ENCODE measurements at places on chromosomes 7 and 10.

GRCh38 chr7:118186501-118186900, 2.5 kb downstream of the LSM8 start:
- DNase-seq, result no peak

DNA sequence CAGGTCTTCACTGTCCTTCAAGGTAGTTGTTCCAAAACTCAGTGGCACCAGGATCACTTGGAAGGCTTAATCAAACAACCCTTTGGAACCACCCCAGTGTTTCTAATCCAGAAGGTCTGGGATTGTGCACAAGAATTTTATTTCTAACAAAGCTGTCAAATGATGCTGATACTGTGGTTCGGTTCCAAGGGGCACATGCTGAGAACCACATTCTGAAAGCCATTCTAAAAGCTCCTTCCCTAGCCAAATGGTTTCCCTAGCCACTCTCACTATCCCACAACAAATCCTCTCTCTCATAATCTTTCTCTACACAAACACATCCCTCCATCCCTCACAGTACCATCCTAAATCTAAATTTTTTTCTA, 52.1 kb downstream of the MACC1 start:
- no peak for DNase-seq

DNA sequence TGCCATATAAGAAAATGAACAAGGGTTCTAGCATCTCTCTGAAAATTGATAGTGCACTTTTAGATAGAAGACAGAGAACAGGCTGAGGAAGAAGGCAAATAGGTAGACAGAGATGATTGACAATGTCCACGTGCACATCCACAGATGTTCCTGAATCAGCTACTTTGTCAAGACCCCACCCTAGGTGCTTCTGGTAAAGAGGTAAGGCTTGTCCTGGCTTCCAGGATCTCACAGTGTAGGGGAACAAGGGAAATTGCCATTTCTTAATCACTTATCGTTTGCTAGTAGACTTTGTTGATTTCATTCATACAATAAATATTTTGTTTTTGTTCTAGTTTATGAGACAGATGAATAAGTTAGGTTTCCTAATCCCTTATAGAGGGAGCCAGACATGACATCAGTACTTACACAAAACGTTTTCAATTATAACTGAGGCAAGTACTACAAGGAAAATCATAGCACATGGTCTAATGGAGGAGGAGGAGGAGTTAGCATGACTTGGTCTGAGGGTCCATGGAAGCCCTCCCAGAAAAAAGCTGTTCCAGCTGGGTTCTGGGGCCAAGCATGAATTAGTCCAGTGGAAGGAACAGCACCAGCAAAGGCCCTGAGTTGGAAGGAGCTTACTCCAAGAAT, 115.9 kb upstream of the ARID5B start:
- no peak for DNase-seq

DNA sequence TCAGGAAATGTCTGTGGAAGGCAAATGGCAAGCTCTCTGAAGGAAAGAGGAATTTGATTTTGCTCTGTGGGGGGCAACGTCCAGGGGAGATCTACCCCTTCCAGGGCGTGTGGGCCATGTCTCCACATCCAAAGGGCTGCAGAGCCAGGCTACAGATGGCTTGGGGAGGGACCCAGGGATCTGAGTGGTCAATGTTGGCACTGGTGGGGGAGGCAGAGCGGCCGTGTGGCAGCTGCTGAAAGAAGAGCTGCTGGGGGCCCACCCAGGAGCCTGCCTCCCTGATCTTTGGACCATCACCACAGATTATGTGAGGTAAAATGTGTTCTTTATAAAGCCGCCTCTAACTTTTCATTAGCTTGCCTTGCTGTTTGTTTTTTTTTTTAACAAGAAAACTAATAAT, 144.1 kb downstream of the HERPUD2 start:
- no peak for DNase-seq

GRCh38 chr10:34862892-34863291, 47.8 kb upstream of the PARD3 start:
- no peak for DNase-seq

DNA sequence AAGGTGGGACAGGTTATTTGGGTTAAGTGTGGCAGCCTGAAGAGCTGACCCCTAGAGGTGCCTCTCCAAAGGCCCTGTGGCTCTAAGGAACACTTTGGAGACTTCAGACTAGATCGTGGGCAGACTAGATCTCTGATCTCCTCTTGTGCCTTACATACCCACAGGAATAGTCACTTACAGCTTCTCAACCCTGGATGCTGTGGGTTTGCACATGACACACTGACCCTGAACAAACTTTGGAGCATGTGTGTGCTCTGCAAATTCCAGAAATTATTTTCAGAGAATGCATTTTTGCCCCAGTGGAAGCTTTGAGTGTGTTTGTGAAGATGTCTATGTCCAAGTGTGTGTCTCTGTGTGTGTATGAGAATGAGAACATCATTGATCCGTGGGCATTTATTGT, 119.6 kb downstream of the EMX2 start:
- no peak for DNase-seq

DNA sequence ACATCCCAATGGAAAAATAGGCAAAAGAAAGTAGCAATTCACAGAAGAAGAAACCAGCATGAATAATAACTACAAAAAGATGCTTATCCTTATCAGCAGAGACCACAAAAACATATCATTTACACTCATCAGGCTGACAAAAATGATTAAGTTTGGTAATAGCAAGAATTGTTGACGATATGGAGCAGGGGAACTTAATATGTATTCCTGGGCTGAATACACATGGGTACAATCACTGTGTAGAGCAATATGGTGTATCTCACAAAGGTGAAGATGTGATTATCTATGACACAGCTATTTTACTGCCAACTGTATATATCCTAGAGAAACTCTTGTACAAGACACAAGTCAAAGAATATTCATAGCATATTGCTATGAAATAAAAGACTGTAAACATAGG, 141.8 kb upstream of the NOBOX start:
- no peak for DNase-seq

GRCh38 chr7:292226-292625, 2.3 kb downstream of the FOXL3 start:
- no peak for DNase-seq

DNA sequence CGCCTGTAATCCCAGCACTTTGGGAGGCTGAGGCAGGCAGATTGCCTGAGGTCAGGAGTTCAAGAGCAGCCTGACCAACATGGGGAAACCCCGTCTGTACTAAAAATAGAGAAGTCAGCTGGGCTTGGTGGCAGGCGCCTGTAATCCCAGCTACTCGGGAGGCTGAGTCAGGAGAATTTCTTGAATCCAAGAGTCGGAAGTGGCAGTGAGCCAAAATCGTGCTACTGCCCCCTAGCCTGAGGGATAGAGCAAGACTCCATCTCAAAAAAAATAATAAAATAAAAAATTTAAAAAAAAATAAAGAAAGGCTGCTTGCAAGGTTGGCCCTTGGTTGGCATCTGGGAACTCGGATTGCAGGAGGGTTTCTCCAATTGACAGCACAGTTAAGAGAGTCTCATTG, 221.6 kb downstream of the DGKI start:
- DNase-seq, result no peak

- no peak for DNase-seq
Measured at GRCh38 chr7:34296663-34297062, 361.4 kb upstream of the NPSR1 start.

- no peak for DNase-seq
Measured at GRCh38 chr7:80273327-80273726, 138.7 kb downstream of the GNAI1 start.

DNA sequence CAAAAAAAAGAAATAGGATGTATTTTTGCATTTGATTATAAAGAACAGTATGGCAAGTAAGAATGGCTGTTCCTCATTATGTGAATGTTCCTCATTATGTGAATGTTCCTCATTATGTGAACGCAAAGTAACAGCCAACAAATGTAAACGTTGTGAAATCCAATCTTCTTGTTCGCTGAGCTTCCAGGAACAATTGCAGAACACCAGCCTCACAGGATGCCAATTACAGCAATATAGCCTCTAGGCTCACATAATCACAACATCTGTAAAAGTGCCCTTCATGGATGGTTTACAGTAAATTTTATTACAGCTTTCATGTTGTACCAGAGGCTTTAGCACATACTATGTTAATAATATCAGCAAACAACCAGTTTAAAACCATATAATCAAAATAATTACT, 71.6 kb downstream of the THSD7A start:
- peak; percentile 93 for DNase-seq

DNA sequence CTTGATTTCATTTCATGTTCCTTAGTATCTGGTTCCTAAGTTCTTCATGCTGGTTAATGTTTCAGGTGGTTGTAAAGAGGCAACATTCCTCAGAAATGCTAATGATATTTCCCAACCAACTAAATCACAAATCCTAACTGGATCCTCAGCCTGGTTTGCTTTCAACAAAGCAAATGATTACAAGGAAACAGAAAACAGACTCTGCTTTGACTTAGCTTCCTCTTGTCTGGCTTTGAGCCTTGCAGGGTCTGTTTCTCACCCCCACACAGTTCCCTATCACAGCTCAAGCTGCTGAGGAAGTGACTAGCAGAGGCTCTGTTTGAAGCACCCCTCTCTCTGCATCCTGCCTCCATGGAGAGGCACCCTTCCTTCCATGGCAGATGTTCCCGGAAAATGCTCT, 130.2 kb upstream of the CTTNBP2 start:
- DNase-seq, result no peak

DNA sequence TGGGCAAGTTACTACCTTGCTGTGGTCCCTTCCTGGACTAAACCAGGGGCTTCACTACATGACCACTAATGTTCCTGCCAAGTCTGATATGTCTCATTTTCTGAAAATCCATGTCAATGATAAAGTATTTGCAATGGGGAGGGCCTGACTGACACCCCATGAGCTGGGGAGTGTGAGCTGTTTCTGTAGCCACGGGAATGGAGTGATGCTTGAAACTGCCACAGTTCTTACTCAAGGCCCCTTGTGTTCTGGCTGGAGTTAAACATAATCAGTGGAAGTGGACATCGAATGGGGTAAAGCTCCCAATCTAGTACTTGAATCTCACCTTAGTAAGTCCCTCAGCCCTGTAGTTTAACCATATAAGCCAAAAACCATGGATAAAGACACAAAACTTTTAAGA, 61.9 kb upstream of the PDLIM1 start:
- no peak for DNase-seq

GRCh38 chr10:22363305-22363704, 18.0 kb downstream of the SPAG6 start:
- DNase-seq, result no peak

- DNase-seq, result no peak
Measured at GRCh38 chr7:155362380-155363145, 64.9 kb downstream of the INSIG1 start.

- DNase-seq, result no peak
Measured at GRCh38 chr10:98273057-98273850, 5.3 kb upstream of the LOXL4 start.

DNA sequence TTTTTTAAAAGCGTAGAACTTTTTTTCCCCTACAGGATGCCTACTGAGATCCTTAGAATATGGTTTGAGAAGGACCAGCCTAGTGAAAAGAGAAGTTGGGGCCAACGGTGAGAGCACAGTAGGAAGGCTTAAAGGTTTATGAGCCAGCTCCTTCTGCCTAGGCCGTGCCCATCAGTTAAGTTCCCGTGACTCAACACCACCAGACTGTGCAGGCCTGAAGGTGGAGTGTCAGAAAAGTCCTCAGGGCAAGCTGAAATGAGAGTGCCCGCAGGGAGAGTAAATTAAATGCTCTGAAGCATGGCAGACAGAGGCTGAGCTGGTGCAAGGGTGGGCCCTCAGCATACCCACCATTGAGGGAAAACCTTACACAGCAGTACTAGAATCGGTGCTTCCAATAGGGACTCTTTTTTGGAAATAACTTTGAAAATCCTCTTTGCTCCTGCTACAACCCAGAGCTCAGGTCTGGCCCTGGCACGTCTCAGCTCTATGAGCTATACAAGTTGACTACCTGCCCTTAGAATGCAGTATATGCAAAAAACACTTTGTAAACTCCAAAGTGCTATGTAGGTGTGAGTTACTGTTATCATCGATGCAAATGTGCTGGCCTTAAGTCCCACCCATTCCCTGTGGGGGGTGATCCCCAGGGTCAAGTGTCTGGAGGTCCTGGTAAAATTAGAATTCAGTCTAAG, 15.2 kb upstream of the C10orf67 start:
- DNase-seq, result no peak

DNA sequence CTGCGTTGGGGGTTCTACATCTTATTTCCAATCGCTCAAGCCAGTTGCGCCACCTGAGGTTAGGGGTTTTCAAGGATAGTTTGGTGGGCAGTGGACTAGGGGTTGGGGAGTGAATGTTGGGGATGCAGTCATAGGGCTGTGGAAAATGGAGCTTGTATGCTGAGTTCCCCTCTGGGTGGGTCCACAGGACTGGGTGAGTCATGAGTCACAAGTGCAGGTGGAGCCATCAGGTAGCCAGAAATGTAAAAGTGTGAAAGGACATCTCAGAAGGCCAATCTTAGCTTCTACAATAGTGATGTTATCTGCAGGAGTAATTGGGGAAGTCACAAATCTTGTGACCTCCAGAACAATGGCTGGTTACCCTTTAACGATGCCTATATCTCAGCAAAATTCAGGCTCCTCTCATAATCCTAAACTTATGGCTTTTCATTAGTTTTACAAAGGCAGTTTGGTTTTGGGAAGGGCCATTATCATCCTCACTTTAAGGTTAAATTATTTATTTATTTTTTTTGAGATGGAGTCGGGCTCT, 18.0 kb upstream of the MKRN1 start:
- no peak for DNase-seq

DNA sequence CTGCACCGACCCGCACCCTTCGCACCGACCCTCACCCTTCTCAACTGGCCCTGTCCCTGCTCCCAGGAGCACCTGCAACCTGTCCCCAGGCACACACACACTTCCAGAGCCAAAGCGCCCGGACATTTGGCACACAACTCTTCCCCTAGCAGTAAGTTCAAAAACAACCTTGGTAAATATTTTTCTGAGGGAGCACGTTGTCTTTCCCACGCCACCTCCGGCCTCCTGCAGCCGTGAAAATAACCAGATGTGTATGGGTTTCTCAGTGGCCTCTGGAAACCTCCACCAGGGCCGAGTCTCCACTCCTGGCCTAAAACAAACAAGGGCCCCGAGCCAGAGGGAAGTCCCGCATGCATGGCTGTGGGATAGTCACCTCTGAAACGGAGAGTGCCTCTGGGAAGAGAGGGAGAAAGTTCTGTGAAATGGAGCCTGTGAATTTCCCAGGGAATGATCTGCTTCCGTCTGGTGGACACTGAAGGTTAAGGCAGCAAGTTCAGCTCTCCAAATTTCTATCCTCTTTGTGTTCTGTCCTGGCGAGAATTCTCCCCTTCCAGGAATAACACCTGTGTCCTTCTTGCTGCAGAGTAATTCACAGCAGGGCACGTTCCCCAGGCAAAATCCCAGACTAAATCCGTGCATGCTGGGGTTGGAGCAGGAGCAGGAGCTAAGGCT, 15.8 kb downstream of the PODXL start:
- no peak for DNase-seq

GRCh38 chr10:17835688-17836087, 26.5 kb downstream of the MRC1 start:
- no peak for DNase-seq

GRCh38 chr10:130654726-130655125, 518.5 kb downstream of the GLRX3 start:
- DNase-seq, result no peak

DNA sequence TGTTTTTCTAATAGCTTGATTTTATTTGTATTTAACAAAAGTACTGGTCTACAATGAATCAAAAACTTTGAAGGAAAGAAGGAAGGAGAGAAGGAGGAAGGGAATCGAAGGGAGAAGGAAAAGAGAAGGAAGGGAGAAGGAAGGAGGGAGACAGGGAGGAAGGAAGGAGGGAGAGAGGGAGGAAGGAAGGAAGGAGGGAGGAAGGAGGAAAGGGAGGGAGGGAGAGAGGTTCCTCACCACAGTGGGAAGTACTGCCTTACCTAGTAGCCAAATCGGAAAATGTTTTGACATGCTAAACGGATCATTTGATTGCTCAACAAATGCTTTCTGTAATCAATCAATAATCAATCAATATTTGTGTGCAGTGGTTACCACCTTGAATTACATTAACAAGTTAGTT, 225.8 kb upstream of the CELF2 start:
- no peak for DNase-seq

All from NCI-H526 treated with DMSO at 0.1 percent for 48 hours (cell line).